ENCODE measurements at places on chromosomes 4 and X.

DNA sequence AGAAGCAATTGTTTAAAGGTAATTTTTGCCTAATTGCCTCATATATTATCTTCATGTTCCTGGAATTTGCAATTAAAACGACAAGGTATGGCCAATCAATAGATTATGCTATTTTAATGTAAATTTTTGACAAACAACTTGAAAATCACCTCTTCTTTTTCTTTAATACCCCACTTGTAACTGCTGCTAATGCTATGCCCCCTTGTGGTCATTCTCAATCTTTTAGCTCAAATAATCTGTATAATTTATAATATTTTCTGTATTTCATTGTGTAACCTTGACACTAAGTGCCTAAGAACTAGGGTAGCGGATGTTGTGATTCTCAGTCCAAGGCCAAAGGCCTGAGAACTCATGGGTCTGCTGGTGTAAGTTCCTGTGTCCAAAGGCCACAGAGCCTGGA, 831.7 kb upstream of the POU3F4 start:
- no peak for DNase-seq

- DNase-seq, result no peak
Observed at GRCh38 chrX:110846071-110846470, 50.5 kb upstream of the CHRDL1 start.

GRCh38 chr4:55458164-55458563, 62.4 kb downstream of the TMEM165 start:
- DNase-seq, result no peak

DNA sequence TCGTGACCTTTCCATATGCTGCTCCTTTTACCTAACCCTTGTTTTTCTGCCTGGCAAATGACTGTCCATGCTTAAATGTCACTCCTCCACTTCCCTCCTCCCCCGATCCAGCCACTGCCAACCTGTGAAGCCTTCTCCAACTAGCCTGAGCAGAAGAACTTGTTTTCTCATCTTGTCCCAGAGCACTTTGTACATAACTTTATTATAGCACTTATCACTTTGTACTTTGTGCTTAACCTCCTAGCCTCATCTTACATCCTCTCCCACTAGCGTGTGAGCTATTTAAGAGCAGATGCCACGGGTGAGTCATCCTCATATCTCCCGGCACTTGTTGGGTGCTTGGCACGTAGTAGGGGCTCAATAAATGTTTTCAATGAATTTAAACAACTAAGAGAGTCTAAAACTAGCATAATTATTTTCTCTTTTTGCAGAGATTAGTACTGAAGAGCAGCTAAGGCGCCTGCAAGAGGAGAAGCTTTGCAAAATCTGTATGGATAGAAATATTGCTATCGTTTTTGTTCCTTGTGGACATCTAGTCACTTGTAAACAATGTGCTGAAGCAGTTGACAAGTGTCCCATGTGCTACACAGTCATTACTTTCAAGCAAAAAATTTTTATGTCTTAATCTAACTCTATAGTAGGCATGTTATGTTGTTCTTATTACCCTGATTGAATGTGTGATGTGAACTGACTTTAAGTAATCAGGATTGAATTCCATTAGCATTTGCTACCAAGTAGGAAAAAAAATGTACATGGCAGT, 46.9 kb downstream of the XIAP start:
- DNase-seq, result no peak

GRCh38 chr4:8523175-8523574, 57.0 kb upstream of the GPR78 start:
- no peak for DNase-seq

- DNase-seq, result no peak
Observed at GRCh38 chr4:72857787-72858186, 211.7 kb downstream of the COX18 start.

- no peak for DNase-seq
Observed at GRCh38 chr4:14880805-14881204, 121.5 kb upstream of the CPEB2 start.

- DNase-seq, result no peak
Observed at GRCh38 chr4:54581807-54582206, 76.0 kb upstream of the KIT start.

GRCh38 chr4:42995343-42995944, 102.9 kb downstream of the GRXCR1 start:
- DNase-seq, result no peak

GRCh38 chrX:19849464-19850080, 37.8 kb downstream of the SH3KBP1 start:
- DNase-seq, result no peak

DNA sequence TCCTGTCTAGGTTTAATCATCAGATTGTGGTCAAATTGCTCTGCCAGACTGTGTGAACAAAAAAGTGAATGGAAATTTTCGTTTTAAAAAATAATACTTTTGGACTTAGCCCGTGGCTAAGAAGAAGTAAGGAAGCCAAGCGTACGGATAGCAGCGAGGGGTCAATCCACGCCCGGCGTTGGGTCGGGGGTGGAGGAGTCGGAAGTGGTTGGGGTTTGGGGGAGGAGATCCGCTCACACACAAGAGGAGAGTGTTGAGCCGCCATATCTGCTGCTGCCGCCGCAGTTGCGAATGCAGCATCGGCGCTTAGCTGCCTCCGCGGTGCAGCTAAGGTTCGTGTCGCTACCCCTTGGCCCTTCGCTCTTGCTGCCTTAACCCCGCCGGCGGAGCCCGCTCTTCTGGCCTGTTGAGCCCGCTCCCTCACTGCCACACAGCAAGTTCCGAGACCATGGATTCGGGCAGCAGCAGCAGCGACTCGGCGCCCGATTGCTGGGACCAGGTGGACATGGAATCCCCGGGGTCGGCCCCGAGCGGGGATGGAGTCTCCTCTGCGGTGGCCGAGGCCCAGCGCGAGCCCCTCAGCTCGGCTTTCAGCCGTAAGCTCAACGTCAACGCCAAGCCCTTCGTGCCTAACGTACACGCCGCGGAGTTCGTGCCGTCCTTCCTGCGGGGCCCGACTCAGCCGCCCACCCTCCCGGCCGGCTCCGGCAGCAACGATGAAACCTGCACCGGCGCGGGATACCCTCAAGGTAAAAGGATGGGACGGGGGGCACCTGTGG, at the start of gene GSPT2:
Gene GSPT2, plus strand, starts transcription at position 264 of the 779 bp plus-strand sequence. Its CDS starts 185 bp downstream, at position 449.
- DNase-seq, result peak; percentile 4

GRCh38 chrX:13614154-13614553, 38.8 kb upstream of the TCEANC start:
- no peak for DNase-seq

DNA sequence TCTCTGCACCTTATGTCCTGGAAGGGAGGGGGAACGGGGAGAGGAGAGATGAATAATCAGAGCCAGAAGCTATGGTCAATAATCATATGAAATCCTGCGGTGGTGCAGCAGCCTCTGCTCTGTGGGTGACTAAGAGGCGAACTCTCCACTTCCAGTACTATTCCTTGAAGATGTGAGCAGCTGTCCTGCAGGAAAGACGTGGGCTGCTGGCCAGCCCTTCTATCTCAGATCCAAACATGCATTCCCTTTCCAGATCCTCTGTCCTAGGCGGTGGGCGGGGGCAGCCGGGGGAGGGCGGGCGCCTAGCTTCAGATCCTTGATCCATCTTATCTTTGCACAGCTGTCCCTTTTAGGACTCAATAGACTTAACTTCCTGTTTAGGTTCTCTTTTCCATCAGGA, 34.5 kb downstream of the SPINK2 start:
- DNase-seq, result no peak

DNA sequence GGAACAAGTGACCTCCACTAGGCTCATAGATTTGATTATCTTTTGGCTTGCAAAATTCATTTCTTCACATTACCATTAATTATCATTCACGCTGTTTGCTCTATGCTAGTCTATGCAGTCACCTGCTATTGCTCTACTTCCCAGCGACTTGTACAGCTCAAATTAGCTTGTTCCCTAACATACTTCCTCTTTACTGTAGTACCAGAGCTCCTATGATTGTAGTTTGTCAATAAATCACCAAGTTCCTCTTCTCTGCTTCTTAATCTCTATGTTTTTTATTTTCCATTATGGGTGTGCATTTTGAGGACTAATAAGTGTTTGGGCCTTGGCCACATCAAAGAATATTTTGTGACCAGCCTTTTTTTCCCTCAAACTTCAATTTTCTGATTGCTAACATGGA, 6.2 kb upstream of the GSPT2 start:
- no peak for DNase-seq

GRCh38 chr4:25028851-25029250, 1.9 kb downstream of the LGI2 start:
- no peak for DNase-seq

DNA sequence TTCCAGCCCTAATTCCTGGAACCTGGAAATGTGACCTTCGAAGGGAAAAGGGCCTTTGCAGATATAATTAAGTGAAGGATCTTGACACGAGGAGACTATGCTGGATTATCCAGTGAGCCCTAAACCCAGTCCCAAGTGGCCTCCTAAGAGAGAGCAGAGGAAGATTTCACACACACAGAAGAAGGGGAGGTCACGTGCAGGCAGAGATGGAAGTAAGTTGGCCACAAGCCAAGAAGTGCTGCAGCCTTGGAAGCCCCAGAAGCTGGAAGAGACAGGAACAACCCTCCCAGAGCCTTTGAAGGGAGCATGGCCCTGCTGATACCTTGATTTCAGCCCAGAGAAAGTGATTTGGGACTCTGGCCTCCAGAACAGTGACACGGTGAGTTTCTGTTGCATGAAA, 51.9 kb downstream of the EVC2 start:
- no peak for DNase-seq
